MCF 10A (cell line): ENCODE measurements at places on chromosomes 7 and 10. TPM values are rescaled to one million over a fixed set of nuclear protein-coding genes. Genes with fewer than 3 reads are reported as not detected.
A peak's percentile ranks its signal among the peaks of the same experiment; 100 is the strongest.

GRCh38 chr10:71995887-71996575 is 31.8 kb downstream of the CHST3 start:
- H3K27ac ChIP-seq: no peak overlapping the region
- DNase-seq: no peak
- H3K4me1 ChIP-seq: peaks cover 43% of the 10 kb centered on the region
- no peaks in the 10 kb centered on the region for H3K27me3 ChIP-seq
- H3K36me3 ChIP-seq: peaks cover 13% of the 10 kb centered on the region

DNA sequence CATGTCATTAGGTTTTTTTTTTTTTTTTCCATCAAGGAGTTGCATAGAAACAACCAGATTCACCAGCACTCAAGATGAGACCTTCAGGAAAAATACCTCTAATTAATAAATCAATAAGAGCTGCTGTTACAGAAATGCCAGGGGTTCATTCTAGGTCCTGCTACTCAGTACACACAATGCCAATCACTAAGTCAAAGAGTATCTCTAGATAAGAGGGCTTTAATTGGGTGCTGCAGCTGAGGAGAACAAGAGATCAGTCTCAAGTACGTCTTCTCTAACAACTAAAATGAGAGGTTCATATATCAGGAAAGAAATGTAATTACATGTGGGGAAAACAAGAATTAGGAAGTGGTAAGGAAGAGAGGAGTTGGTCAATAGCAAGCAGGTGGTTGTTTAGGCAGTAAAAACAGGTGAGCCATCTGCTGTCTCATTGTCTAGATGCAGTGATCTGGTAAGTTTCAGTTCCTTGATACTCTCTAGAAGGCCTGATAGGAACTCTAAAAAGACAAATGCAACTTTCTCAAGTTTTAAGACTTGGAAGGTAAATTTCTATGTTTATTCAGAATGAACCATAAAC is 272.9 kb upstream of the ZWINT start:
- no peak overlapping the region for H3K4me3 ChIP-seq
- H3K36me3 ChIP-seq: no peaks in the 10 kb centered on the region
- no peaks in the 10 kb centered on the region for H3K27me3 ChIP-seq
- no peak for DNase-seq
- H3K27ac ChIP-seq: no peak overlapping the region

DNA sequence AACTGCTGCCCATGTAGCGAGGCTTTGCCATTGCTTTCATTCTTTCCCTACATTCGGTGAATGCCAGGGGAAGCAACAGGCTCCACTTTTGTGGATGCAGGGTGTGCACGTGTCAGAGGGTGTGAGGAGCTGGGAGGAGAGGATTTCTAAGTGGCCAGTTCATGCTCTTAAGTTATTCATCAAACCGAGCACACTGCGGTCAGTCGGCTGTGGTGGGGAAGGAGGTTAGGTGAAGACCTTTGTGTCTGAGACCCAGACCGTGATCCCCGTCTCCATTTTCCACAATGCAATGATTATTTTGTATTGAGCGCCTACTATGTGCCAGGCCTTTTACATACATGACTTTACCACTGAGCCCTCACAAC is 438.6 kb upstream of the GALNT17 start:
- no peaks in the 10 kb centered on the region for H3K36me3 ChIP-seq
- no peak overlapping the region for H3K27ac ChIP-seq
- H3K27me3 ChIP-seq: no peaks in the 10 kb centered on the region

- no peaks in the 10 kb centered on the region for H3K27me3 ChIP-seq
- no peak for DNase-seq
- H3K4me1 ChIP-seq: no peaks in the 10 kb centered on the region
Measured at GRCh38 chr7:52257890-52258289, 777.5 kb upstream of the POM121L12 start.

LRRC61 gene
- total RNA-seq: 8.4 and 10.1 TPM in 2 replicates

DNA sequence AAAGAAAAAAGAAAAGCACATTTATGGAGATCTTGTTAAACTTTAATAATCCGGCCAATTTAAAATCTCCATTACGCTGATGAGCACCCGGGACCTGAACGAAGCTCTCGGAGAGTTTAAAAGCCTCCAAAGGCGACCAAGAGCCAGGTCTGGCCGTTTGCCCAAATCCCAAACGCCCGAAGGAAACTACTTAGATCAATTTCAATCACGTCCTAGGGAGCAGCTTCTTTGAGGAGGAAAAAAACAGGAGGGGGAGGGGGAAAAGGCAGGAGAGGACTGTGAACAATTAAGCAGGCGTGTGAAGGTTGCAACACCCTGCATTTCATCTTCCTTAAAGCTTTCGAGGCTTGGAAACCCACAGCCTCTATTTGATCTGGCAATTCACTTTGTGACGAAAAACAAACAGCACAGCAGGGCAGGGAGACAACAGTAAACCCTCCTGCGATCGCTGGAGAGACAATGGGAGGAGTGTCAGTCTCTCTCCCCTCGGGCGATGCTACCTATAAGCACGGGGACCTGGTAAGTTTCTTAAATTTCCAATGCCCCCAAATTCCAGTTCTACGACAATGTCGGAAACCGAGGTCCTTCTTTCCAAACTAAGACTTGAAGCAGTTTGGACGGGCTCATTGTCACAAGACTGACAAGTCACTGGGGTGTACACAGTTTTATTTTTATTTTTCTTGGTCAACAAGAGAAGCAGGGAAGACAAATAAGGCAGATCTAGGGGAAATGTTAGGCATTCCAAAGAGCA is 1.2 kb downstream of the KLF6 start:
- peak overlapping the region; percentile 100 for H3K27ac ChIP-seq
- peaks cover 78% of the 10 kb centered on the region for H3K36me3 ChIP-seq
- DNase-seq: peak; percentile 97
- H3K4me3 ChIP-seq: peak overlapping the region; percentile 96
- no peaks in the 10 kb centered on the region for H3K27me3 ChIP-seq

DNA sequence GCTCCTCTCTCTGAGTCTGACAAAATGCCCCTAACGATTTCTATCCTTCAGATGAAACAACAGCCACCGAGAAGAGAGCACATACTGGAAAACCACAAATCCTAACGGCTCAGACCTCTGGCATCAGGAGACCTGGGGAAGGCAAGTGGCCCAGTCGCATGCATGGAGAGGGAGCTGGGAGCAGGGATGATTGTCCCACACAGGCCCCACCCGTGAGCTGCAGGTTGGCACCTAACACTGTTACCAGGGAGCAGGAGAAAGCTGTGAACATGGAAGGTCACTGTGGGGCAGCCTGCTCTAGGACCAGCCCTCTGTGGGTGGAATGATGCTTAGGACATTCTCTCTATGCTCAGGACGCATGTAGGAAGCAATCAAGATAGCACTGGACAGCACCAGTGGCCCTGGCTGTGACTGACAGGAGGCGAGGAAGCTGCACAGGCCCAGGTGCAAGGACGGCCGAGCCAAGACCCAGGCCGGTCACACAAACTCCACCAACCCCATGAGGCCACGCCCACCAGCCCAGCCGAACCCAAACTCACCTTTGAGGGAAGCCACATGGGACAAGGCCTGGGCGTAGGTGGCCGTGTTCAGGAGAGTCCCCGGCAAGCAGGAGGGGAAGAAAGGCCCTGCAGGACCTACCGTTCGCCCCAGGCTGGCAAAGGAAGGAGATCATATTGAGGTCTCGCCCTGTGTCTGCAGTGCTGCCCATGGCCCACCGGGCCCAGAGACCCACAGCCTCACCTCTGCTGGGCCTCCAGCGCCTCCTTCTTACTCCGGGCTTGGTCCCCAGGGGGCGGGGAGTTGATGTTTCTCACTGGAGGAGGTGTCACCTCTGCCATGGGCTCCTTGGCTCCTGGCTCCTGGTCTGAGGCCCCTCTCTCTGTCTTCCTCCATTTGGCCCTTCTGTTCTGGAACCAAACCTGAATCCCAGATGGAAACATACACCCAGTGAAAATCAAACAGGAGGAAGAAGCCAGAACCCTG is 9.7 kb downstream of the DRGX start:
- H3K4me3 ChIP-seq: no peak overlapping the region
- DNase-seq: no peak
- peaks cover 49% of the 10 kb centered on the region for H3K27me3 ChIP-seq
- H3K27ac ChIP-seq: no peak overlapping the region
- H3K36me3 ChIP-seq: peaks cover 6% of the 10 kb centered on the region

GRCh38 chr7:23184709-23185359 is 3.0 kb downstream of the NUP42 start:
- H3K4me3 ChIP-seq: no peak overlapping the region
- DNase-seq: peak; percentile 65
- peaks cover 17% of the 10 kb centered on the region for H3K4me1 ChIP-seq
- peaks cover 54% of the 10 kb centered on the region for H3K36me3 ChIP-seq
- no peaks in the 10 kb centered on the region for H3K27me3 ChIP-seq

GRCh38 chr10:114479307-114479706 is 75.0 kb upstream of the AFAP1L2 start:
- no peak overlapping the region for H3K4me3 ChIP-seq
- H3K27ac ChIP-seq: no peak overlapping the region
- H3K36me3 ChIP-seq: peaks cover 31% of the 10 kb centered on the region
